ENCODE measurements at places on chromosomes 2 and 18. TPM values are rescaled to one million over a fixed set of nuclear protein-coding genes. Genes with fewer than 3 reads are reported as not detected.

- no peak for DNase-seq
Measured at GRCh38 chr2:60476206-60476954, 77.1 kb downstream of the BCL11A start.

DNA sequence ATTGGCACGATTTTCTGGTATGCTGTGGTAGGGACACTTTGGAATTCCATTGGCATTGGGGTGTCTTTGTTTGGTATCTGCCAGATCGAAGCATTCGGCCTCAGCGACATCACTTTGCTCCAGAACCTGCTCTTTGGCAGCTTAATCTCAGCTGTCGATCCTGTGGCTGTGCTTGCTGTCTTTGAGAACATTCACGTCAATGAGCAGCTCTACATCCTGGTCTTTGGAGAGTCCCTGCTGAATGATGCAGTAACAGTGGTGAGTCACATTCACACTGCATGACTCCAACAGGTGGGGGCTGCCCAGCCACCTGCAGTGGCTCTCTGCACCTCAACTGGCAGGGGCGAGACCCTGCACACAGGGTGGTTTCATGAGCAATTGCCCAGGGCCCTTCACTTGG is 38.4 kb downstream of the SLC9A2 start:
- DNase-seq, result no peak

- no peak for DNase-seq
Measured at GRCh38 chr18:73663581-73663980, 484.1 kb downstream of the FBXO15 start.

- DNase-seq, result no peak
Measured at GRCh38 chr2:122851161-122851560, 1095.7 kb downstream of the TSN start.

- no peak for DNase-seq
Measured at GRCh38 chr2:199979398-199979797, 24.0 kb downstream of the MAIP1 start.

DNA sequence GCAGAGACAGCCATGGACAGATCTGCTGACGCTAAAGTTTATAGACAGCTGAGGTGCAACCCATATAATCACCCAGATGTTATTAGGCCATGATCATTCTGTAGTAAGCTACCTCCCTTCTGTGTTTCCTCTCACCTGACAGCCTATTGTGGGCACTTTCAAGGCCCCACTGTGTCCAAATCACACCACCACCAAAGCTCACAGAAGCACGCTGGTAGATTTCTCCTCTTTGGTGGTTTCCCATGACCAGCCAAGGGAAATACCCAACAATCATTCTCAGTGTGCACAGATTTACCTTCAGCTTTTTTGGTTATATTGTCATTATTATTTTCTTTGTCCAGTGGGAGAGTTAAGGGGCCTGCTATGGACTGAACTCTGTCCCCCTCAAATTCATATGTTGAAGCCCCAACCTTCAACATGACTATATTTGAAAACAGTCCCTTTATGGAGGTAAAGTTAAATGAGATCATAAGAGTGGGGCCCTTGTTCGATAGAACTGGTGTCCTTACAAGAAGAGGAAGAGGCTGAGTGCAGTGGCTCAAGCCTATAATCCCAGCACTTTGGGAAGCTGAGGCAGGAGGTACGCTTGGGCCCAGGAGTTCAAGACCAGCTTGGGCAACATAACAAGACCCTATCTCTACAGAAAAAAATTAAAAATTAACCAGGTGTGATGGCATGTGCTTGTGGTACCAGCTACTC is 74.0 kb upstream of the MSH6 start:
- DNase-seq, result no peak

DNA sequence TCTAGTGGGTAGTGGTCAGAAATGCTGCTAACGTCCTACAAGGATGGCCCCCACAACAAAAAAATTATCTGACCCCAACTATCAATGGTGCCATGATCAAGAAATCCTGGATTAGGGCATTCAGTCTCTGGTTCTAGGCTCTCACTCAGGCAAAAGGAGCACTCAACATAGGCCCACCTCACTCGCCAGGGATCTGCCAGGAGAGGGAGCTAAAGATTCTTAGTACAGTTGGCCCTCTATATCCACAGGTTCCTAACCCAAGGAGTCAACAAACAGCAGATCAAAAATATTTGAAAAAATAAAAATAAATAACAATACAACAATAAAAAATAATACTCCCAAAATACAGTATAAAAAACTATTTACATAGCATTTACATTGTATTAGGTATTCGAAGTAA is 10.0 kb downstream of the SLC4A5 start:
- DNase-seq, result peak; percentile 17

DNA sequence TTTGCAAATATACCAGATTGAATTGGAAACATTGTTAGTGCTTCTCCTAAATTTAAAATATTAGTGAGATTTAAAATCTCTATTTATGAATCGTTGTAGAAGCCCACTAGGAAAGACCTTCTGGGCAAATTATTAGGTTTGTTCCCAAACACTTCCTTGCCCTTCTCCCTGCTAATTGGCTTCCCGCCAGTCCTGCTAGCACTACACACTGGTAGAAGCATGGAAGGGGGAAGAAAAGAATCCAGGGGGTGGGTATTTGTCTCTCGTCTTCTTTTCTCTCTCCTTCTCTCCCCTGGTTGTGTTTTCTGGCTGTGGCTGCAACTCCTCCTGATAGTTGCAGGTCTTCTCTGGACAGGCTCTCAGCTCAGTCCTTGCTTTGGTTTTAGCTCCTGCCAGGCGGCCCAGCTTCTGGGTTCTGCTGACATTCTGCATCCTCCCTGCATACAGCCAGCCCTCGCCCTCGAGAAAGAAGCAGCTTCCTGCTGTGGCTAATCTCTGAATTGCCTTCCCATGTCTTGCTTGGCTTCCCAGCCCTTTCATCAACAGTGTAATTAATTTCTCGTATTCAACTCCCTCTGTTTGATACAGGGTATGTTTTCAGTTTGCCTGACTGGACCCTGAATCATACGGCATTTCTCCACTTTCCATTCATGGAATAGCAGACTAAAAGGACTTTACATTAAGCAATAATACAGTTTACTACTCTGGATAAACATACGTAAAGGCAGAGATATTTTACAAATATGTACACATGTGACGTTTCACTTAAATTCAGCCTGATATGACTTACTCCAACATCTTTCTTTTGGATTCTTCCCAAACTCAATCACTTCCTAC is 6.9 kb upstream of the PARD3B start:
- no peak for DNase-seq

DNA sequence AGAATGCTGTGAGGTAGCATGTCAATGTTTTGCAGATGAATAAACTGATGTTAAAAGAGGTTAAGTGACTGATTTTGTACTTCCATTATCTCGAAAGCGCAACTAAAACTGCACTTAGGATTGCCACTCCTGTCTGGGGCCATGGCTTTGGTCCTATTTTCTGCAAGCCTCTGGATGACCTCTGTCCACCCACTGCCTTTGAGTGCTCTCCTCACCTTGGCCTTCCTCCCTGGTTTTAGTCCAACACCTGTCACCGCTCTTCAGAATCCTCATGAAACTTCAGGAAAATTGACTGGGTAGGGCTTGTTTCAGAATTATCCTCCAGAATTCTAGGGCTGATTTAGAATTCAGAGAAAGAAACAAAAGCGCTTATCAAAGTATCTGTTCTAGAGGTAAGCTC is 51.1 kb upstream of the HNMT start:
- no peak for DNase-seq

DNA sequence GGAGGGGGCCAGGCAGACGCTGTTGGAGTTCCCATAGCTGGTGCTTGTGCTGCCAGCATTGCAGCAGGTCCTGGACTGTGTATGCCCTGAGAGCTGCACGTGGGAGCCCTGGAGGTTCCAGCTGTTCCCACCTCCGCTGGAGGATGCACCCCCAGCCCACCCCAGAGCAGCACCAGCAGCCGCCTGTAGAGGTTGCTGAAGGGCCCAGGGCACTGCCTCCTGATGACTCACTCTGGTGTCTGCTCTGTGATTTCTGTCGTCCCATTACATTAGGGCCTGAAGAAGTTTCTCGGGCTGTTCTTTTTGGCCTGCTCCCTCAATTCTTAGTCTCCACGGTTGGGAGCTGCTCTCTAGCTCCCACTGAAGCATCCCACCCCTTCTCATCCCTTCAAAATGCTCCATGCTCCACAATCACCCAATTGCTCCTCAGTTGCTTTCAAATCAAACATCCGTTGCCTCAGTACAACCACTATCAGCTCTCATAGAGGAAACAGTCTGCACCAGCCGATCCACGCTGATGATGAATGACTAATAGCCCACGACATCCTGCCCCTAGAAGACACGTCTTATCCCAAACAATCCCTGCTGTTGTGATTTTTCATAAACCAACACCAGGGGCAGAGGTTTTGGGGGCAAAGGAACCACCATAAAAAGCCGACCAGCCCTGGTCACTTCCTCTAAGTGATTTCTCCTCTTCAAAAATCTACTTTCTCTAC is 65.2 kb upstream of the RNF152 start:
- DNase-seq, result no peak

CCDC74A gene
- polyA plus RNA-seq, result 16.2 TPM

PIEZO2 gene
- 23.7 TPM for polyA plus RNA-seq

SPATA3 gene
- polyA plus RNA-seq, result not detected

CNGA3 gene
- not detected for polyA plus RNA-seq

SGPP2 gene
- polyA plus RNA-seq, result 17.4 TPM

APCDD1 gene
- 74.6 TPM for polyA plus RNA-seq

FSHR gene
- not detected for polyA plus RNA-seq
